ENCODE measurements at places on chromosomes 12 and 14. TPM values are rescaled to one million over a fixed set of nuclear protein-coding genes. Genes with fewer than 3 reads are reported as not detected.

KLRC1 gene
- total RNA-seq = 5.0 TPM

AKAP3 gene
- 2.8 TPM for total RNA-seq

CD163L1 gene
- not detected for total RNA-seq

BMAL2 gene
- total RNA-seq = 17.9 TPM

CFAP251 gene
- 0.82 TPM for total RNA-seq

SLC5A8 gene
- not detected for total RNA-seq

IFNG gene
- total RNA-seq = 3.1 TPM

BCL2L14 gene
- 3.1 TPM for total RNA-seq

GARIN6 gene
- total RNA-seq = not detected

MFAP5 gene
- not detected for total RNA-seq

PDE6H gene
- total RNA-seq = not detected

RND1 gene
- total RNA-seq = 2.5 TPM

ACACB gene
- 14.8 TPM for total RNA-seq

DNA sequence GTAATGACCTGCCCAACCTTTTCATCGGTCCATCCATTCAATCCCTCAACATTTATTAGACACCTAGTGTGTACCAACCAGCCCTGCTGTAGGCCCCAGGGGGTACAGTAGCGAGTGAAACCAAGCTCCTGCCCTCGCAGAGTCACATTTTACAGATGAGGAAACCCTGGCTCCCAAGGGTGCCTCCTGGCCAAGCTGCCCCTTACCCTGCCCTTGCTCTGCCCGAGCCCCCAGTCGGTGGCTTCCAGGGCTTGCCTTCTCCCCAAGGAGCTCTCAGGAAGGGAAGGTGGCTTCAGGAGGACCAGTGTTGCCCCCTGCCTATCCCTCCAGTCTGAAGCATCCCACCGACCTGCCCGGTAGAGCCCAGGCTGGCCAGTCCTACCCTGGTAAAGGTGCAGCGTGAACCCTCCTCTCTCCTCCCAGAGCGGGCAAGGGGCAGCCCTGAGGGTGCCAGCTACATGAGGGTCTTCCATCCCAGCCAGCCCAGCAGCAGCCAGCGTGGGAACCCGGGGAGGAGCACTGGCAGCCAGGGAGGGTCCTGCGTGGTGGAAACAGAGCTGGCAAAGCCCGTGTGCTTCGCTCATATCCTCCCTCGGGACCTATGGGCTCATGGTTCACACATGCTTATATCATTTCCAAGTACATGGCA lies 670 bp upstream of the BEGAIN start:
- peaks cover 3% of the 10 kb centered on the region for H3K4me1 ChIP-seq
- DNase-seq = no peak
- peaks cover 25% of the 10 kb centered on the region for H3K27me3 ChIP-seq

DNA sequence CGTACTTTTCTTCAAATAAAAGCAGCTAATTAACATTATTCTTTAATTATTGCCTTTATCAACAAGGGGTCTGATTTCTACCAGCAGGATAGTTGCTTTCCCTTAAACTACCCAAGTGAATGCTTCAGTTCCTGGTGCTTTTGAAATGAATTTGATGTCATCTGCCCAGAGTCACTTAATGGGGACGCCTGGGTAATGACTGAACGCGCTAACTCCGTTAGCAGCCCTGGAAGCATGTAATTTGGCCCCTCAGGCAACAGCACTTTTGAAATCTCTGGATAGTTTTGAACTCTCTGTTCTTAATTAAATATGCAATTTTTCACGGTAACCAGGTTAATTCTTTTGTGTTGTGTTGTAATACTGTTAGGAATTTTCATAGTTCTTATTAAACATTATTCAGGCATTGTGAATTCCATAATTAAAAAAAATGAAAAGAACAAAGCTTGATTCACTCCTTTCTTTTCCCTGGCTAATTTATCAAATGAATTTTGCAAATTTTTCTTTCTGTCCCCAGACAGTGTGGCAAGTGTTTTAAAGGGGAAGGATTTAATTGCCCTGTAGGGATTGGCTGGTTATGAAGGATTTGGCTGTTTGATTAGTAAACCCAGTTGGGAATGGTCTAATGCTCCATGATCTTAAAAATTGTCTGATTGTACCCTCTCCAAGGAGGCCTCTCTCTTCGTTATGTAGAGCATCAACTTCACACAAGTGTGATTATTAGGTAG lies 137.5 kb upstream of the MYL2 start:
- peak overlapping the region; percentile 100 for H3K27ac ChIP-seq
- peaks cover 29% of the 10 kb centered on the region for H3K4me1 ChIP-seq
- H3K4me3 ChIP-seq = no peak overlapping the region
- H3K36me3 ChIP-seq = peaks cover 29% of the 10 kb centered on the region

- H3K27me3 ChIP-seq = no peaks in the 10 kb centered on the region
- peaks cover 45% of the 10 kb centered on the region for H3K4me1 ChIP-seq
- DNase-seq = no peak
Measured at GRCh38 chr12:96045566-96045965, 10.2 kb upstream of the LTA4H start.

DNA sequence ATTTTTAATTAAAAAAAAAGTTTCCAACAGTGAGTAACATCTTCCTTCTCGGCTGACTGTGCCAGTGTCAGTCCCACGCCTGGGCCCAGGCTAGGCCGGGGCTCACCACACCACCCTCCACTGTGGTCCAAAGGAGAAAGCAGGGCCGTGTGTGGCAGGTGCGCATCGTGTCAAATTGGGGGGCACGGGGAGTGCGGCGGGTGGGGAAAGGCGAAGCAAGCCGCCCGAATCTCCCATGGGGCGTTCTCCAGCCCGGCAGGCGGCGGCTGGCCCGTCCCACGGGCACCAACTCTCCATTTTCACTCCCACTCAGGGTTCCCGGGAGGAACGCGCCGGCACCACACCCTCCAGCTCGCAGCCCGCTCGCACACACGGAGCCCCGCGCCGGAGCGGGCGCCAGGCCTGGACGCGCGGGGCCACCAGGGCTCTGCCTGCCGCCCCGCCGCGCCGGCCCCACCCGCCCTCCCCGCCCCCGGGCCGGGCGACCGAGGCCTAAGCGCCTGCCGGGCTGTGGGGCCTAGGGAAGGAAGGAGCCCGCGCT lies 604 bp downstream of the EEA1 start:
- DNase-seq = peak; percentile 51
- H3K4me1 ChIP-seq = peaks cover 29% of the 10 kb centered on the region
- H3K36me3 ChIP-seq = peaks cover 5% of the 10 kb centered on the region
- peak overlapping the region; percentile 84 for H3K4me3 ChIP-seq
- peak overlapping the region; percentile 94 for H3K27ac ChIP-seq
- peaks cover 2% of the 10 kb centered on the region for H3K27me3 ChIP-seq

- H3K27ac ChIP-seq = no peak overlapping the region
- peaks cover 5% of the 10 kb centered on the region for H3K27me3 ChIP-seq
- no peaks in the 10 kb centered on the region for H3K4me1 ChIP-seq
- H3K36me3 ChIP-seq = no peaks in the 10 kb centered on the region
- DNase-seq = no peak
Measured at GRCh38 chr12:31370531-31371255, 44.7 kb upstream of the SINHCAF start.

GRCh38 chr14:51079489-51079888 lies 15.4 kb downstream of the TRIM9 start:
- H3K4me3 ChIP-seq = no peak overlapping the region
- no peaks in the 10 kb centered on the region for H3K4me1 ChIP-seq
- no peaks in the 10 kb centered on the region for H3K27me3 ChIP-seq
- no peak for DNase-seq
- no peak overlapping the region for H3K27ac ChIP-seq

- DNase-seq = no peak
- H3K4me1 ChIP-seq = no peaks in the 10 kb centered on the region
- H3K27ac ChIP-seq = no peak overlapping the region
Measured at GRCh38 chr14:86022031-86022629, 492.2 kb downstream of the FLRT2 start.

- peaks cover 21% of the 10 kb centered on the region for H3K36me3 ChIP-seq
- H3K27ac ChIP-seq = no peak overlapping the region
- DNase-seq = no peak
- H3K27me3 ChIP-seq = no peaks in the 10 kb centered on the region
Measured at GRCh38 chr12:104132351-104132956, 5.6 kb downstream of the NFYB start.

DNA sequence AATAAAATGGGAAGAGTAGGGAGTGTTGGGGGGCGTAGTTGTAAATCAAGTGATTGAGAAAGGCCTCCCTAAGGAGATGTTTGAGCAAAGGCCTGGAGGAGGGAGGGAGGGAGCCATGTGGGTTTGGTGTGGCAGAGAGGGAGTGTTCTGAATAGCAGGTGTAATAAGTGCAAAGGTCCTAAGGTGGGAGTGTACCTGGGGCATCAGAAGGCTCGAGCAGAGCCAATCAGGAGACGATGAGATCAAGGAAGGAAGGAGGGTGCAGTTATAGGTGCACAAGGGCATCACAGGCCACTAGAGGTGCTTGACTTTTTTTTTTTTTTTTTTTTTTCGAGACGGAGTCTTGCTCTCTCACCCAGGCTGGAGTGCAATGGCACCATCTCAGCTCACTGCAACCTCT lies 77.9 kb upstream of the PLXNC1 start:
- no peak overlapping the region for H3K27ac ChIP-seq
- no peak overlapping the region for H3K4me3 ChIP-seq
- no peaks in the 10 kb centered on the region for H3K36me3 ChIP-seq
- H3K4me1 ChIP-seq = peaks cover 6% of the 10 kb centered on the region

GRCh38 chr12:32455607-32456071 lies 56.3 kb downstream of the FGD4 start:
- peak; percentile 42 for DNase-seq
- no peak overlapping the region for H3K27ac ChIP-seq
- no peaks in the 10 kb centered on the region for H3K36me3 ChIP-seq
- peaks cover 3% of the 10 kb centered on the region for H3K4me1 ChIP-seq

GRCh38 chr14:60670989-60671388 lies 21.7 kb upstream of the SIX1 start:
- no peak overlapping the region for H3K27ac ChIP-seq
- no peaks in the 10 kb centered on the region for H3K4me1 ChIP-seq
- H3K27me3 ChIP-seq = peaks cover 13% of the 10 kb centered on the region

GRCh38 chr12:45379261-45379660 lies 163.4 kb downstream of the ANO6 start:
- no peaks in the 10 kb centered on the region for H3K4me1 ChIP-seq
- H3K27me3 ChIP-seq = no peaks in the 10 kb centered on the region
- H3K4me3 ChIP-seq = no peak overlapping the region
- DNase-seq = no peak
- peaks cover 26% of the 10 kb centered on the region for H3K36me3 ChIP-seq

DNA sequence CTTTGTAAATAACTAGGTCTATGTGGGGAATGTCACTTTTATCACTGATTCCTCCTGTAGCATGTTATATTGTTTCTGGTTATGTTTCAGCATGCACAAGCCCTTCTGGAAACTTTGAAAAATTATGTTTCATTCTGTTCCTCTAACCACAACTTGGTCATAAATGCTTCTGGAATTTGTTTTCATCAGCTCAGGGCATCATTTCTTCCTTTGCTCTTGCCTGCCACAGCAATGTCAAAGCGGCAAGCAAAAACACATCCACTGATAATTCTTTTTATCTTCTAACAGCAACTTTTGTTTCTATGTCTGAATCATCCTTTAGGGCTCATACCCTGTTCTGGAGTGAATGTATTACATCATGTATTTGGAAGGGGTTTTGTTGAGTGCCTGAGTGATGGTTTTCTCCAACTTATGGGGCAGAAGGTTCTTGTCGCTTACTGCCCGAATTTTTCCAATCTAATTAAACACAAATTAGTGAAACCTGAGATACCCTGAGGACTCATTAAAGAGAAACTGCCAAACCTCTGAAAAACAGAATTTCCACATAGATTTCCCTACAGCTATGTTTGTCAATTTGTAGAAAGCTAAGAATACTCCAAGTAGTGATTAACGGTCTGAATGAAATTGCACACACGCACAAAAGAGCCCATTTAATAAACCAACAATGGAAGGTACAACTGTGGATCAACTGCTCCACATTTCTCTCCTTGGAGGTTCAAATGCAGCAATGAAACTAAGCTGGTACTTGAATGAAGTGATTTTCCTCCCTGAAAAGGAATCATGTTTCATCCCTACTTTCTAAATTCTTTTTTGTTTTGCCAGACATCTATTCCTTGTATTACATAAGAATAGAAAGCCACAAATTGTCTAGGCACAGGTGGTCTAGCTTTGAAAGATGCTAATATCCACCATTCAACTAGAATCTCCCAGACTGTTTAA lies 173.5 kb upstream of the KRR1 start:
- peaks cover 2% of the 10 kb centered on the region for H3K27me3 ChIP-seq
- H3K4me3 ChIP-seq = no peak overlapping the region
- H3K27ac ChIP-seq = no peak overlapping the region
- no peaks in the 10 kb centered on the region for H3K36me3 ChIP-seq
- no peak for DNase-seq

DNA sequence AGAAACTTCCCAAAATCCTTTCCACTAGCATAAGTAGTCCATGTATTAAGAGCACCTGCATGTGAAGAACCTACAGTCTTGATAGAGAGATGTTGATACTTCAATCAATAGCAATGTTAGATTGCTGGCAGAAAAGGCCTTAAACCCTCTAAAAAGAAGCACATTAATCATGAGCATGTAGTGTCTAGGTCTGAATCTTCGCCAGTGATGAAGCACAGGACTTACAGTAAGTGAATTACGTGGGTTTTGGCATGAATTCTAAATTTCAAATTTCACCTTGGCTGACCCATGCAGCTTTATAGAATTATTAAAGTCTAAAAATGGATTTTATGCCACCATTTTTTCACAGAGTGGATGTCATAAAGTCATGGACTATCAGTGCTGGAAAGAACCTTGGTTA lies 791.6 kb upstream of the NOVA1 start:
- H3K27me3 ChIP-seq = no peaks in the 10 kb centered on the region
- DNase-seq = no peak
- H3K4me3 ChIP-seq = no peak overlapping the region
- no peak overlapping the region for H3K27ac ChIP-seq
- no peaks in the 10 kb centered on the region for H3K4me1 ChIP-seq

DNA sequence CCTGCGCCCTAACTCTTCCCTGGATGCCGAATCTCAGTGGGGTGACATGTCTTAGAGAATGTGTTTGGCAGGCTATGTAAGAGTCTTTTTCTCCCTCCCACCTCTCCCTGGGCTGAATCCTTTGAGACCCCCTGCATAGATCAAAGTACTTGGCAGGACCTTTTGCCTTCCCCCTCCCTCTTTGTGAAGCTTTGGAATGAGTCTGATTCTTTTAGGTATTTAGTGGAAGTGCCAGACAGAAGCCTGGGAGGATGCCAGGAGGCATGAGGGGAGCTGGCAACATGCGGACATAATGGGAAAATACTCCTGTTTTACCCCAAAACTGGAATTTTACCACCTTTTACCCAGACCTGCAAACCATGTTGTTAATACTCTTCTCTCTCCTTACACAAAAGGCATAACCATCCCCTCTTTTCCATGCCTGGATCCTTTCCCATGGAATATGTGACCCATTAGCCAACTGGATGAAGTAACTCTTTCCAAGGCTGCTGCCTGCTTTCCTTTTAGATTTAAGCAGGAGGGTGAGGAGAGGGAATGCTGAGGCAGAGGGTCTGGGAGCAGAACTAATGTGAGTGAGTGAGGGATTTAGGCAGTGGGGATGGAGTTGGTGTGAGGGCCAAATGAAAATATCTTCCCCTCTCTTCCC lies 41.7 kb downstream of the TTLL5 start:
- no peak for DNase-seq
- H3K27ac ChIP-seq = no peak overlapping the region
- peaks cover 29% of the 10 kb centered on the region for H3K36me3 ChIP-seq
- H3K4me1 ChIP-seq = no peaks in the 10 kb centered on the region
